Astrocyte of the spinal cord (primary cell): ENCODE measurements at places on chromosomes 16 and 17.
A peak's percentile ranks its signal among the peaks of the same experiment; 100 is the strongest.

DNA sequence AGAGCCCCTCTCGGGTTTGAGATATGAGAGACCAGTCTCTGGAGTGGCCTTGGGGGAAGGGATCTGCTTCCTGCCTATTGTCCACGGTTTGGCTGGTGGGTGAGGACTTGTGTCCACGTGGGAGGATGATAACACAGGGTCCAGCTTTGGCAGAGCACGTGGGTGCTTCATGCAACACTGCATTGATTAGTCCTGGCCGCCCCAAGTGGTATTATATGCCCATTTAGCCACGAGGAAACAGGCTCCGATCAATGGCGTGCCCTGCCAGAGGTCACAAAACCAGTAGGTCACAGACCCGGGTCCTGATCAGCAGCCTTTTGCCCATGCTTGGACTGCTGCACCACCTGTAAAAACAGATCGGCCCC is 141.6 kb downstream of the RGS9 start:
- DNase-seq: no peak

DNA sequence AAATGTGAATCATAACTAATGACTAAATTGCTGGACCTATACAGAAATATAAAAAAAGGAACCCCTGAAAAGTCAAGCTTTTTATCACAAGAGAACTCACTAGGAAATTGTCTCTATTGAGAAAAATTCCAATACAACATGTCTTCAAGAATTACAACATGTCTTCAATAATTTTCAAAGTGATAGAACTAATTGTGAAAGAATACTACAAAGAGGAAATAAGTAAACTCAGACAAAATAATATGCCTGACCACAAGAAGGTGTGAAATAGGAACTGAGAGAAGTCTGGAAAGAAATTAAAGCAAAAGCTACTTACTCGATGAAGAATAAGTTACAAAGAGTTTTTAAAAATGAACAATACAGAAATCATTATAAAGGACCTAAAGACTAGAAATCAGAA is 29.9 kb upstream of the OR1G1 start:
- no peak for DNase-seq

GRCh38 chr17:7281953-7282751 is 634 bp downstream of the SLC2A4 start:
- no peak for DNase-seq

DNA sequence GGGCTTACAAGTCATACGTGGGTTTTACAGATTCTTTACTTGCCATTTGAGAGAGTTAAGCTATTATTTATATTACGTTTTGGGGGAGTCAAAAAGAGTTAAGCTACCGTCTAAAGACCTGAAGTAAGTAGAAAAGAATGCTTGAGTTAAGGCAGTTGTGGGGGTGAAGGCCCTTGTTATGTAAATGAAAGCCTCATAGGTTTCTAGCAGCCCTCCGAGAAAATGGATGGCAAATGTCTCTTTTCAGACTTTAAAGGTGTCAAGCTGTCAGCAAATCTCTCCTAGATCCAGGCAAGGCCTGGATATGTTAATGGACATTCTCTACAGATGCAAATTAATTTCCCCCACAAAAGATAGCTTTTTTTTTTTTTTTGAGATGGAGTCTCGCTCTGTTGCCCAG is 7.2 kb upstream of the EIF4A3 start:
- DNase-seq: no peak

DNA sequence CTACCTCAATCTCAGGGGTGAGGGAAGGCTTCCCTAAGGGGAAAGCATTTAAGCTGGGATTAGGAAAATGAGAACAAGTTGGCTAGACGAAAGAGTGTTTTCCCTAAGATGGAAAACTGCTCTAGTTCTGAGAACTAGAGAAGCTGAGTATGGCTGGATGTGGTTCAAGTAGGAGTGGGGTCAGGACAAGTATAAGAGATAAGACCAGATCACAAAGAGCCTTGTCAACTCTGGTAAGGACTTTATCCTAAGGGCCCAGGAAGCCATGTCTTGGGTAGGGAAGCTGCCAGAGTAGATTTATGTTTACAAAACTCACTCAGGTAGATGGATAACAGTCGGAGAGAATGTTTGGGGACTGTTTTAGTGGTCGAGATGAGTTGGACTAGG is 1.7 kb downstream of the ANKS4B start:
- DNase-seq: no peak

DNA sequence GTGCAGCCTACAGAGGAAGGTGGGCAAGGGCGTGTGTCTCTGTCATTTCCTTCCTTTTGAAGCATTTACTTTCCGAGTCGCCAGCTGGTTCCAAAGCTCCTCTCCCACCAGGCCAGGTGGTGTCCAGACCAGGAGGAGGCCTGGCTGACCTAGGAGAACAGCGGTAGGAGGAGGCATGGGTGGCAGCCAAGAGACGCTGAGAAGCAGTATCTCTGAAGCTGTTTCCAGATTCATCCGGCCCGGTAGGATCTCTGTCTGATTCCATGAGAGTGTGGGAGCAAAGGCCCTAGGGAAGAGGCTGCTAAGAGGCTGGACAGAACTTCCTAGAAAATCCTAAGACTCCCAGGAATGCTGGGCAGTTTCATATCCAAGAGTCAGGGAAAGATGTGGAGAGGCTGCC is 20.3 kb downstream of the MEOX1 start:
- DNase-seq: no peak

DNA sequence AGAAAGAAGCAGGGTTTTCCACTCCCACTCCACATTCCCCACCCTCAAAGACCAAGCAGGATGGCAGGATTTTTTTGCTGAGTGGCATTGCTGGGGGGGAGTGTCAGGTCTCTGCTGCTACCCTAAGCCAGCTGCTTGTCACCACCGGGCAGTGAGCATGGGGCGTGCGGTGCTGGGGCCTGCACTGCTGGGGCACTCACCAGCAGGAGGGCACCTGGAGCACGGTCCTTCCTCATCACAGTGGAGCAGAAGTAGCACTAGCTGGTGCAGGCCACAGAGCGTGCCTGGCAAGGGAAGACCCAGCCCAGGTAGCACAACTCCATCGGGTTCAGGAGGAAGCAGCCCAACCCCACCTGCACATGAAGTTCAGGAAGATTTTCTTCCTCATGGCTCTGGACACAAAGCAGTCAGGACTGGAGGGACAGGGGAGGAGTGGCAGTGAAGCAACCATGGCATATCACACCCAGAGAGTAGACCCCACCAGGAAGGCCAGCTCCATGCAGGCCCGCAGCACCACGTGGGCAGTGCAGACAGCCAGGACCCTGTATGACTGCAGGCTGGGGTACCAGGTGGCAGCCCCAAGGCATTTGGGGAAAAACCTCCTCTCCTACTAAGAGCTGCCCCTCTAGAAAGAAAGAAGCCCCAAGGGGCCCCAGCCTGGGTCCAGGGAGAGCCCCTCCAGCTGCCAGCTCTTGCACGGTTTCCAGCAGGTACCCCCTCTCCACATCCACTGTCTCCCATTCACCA is 16.7 kb upstream of the MYO18A start:
- DNase-seq: no peak

DNA sequence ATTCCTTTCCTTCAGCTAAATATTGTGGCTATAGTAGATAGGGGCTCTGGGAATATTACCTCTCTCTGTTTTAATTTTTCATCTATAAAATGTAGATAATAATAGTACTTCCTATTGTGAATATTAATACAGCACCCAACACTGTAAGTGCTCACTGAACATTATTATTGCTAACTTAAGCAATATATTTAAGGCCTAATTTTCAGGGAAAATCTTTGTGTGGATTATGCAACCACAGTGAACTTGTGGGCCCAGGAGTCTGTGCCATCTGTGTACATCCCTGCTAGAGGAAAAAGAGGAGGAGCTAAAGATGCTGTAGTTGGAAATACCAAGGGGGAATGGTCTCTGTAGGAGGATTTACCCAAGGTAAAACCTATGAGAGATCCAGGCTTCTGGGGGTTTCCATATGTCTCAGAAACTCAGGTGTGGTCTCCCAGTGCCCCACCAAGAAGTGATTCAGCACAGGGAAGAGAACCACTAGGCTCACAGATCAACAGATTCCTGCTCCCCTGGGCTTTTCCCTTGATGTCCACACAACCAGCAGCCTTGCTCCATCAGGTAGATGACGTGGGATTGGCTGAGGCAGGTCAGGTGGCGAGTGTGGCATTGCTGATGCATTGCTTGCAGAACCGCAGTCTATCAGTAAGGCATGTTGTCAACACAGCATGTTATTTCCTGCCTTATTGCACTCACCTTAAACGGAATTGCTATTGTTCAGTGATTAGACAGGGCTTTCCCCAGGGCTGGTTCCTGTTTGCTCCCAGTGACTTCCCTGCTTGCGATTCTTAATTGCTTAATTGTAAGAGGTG is 1.6 kb upstream of the N4BP1 start:
- DNase-seq: no peak

GRCh38 chr17:9645851-9646545 is 681 bp downstream of the USP43 start:
- DNase-seq: peak; percentile 36

DNA sequence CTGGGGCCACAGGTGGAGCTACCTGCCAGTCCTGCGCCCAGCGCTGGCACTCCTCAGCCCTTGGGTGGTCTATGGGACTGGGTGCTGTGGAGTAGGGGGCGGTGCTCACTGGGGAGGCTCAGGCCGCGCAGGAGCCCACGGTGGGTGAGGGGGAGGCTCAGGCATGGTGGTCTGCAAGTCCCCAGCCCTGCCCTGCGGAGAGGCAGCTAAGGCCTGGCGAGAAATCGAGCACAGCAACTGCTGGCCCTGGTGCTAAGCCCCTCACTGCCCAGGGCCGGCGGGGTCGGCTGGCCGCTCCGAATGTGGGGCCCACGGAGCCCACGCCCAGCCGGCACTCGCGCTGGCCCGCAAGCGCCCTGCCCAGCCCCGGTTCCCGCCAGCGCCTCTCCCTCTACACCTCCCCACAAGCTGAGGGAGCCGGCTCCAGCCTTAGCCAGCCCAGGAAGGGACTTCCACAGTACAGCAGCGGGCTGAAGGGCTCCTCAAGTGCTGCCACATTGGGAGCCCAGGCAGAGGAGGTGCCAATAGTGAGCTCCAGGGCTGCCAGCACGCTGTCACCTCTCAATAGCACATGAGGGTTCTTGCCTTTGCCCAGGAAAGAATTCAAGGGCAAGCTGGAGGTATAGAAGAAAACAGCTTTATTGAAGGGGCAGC is 11.0 kb upstream of the EEF2KMT start:
- no peak for DNase-seq

GRCh38 chr16:2948807-2949704 is 15.0 kb upstream of the KREMEN2 start:
- DNase-seq: no peak

GRCh38 chr16:5510819-5511370 is 413.3 kb upstream of the EEF2KMT start:
- peak; percentile 39 for DNase-seq

GRCh38 chr16:20791923-20792612 is 14.2 kb downstream of the ERI2 start:
- DNase-seq: no peak

GRCh38 chr17:50283246-50283645 is 9.0 kb downstream of the TMEM92 start:
- DNase-seq: no peak

DNA sequence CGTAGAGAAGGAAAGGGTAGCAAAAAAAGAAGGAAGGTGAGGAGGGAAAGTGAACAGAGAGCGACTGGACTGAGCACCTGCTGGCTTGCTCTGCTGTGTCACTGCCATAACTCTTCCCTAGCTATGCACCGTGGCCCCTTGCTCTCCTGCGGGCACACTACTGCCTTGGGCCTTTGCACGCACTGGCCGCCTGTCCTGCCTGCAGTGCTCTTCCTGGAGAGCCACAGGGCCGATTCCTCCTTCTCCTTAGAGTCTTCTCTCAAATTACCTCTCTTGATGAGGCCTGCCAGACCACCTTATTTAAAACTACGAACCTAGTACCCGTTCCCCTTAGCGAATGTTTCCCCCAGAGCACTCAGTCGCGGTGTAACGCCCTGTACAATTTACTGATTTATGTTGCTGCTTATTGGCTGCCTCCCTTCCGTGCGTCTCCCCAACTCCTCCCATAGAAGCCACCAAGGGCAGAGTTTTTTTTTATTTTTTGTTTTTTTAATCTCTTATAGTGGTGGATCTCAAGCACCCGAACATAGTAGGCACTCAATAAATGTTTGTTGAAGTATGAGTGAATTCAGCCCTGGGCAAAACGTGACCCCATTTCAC is 70.3 kb downstream of the RAI1 start:
- DNase-seq: no peak

- no peak for DNase-seq
Observed at GRCh38 chr17:49935526-49936210, 33.3 kb upstream of the DLX4 start.

- no peak for DNase-seq
Observed at GRCh38 chr17:44967026-44967906, 837 bp downstream of the C1QL1 start.

- DNase-seq: peak; percentile 73
Observed at GRCh38 chr17:56319531-56319930, 166.3 kb downstream of the ANKFN1 start.

- no peak for DNase-seq
Observed at GRCh38 chr16:2026461-2027023, at the start of gene NHERF2. Gene NHERF2 (plus strand): TSS chr16:2026902. CDS start chr16:2027006, 104 bp downstream.

DNA sequence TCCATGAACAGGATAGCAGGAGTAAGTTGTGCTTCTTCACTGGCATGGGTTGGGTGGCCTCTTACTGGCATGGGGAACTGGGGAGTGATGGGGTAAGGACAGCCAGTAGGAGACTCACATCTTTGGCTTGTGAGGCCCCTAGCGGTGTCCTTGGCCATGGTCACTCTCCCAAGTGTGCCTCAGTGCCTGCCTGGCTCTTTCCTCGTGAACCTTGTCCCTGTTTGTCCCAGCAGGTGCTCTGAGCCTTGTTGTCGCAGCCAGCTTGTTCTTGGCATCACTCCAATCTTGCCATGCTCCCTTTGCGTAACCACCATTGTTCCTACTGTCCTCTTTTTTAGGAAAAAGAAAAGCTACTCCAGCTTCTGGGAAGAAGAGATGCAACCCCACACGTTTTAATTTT is 53.6 kb upstream of the SDK2 start:
- DNase-seq: no peak

GRCh38 chr17:29069526-29070041 is 26.6 kb downstream of the PIPOX start:
- DNase-seq: no peak

DNA sequence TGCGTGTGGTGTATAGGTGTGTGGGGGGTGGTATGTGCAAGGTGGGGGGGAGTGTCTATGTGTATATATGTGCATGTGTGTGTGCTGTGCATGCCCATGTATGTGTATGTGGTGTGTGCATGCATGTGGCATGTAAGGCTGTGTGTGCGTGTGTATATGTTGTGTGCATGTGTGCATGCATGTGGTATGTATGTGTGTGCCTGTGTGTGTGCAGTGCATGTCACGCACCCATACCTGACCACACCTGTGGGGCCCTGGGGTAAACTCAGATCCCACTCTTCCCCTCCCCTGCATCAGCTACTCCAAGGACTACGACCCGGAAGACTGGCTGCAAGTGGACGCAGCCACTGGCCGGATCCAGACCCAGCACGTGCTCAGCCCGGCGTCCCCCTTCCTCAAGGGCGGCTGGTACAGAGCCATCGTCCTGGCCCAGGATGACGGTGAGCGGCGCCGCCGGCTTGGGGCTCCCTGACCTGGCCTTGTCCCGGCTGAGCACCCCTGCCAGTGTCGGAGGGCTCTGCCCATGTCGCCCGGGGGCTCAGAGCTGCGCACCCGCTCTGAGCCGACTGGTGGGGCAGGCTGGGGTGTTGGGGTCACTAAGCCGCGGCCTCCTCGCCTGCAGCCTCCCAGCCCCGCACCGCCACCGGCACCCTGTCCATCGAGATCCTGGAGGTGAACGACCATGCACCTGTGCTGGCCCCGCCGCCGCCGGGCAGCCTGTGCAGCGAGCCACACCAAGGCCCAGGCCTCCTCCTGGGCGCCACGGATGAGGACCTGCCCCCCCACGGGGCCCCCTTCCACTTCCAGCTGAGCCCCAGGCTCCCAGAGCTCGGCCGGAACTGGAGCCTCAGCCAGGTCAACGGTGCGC is 9.1 kb downstream of the SLC22A31 start:
- DNase-seq: no peak

GRCh38 chr16:11418506-11418905 is 73.2 kb downstream of the RMI2 start:
- DNase-seq: no peak
